LHCN-M2 (cell line): ENCODE measurements at places on chromosomes 16 and 17.

DNA sequence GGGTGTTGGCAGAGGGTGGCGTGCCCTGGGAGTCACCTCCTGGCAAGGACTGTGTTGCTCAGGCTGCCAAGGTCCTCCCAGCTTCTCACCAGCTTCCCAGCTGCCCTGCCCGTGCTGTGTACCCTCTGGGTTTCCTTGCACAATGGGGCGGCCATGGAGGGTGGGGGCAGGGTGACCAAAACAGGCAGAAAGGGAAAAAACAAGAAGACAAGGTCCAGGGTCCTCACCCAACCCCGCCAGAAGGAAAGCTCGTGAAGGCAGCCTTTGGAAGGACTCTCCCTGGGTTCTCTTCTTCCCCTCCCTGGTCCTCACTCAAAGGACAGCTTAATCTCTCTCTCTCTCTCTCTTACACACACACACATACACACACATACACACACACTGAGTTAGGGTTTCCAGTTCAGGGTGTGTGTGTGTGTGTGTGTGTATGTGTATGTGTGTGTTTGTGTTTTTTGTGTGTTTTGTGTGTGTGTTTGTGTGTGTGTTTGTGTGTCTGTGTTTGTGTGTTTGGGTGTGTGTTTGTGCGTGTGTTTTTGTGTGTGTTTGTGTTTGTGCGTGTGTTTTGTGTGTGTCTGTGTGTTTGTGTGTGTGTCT is 2.0 kb downstream of the SLC13A5 start:
- no peak for DNase-seq

DNA sequence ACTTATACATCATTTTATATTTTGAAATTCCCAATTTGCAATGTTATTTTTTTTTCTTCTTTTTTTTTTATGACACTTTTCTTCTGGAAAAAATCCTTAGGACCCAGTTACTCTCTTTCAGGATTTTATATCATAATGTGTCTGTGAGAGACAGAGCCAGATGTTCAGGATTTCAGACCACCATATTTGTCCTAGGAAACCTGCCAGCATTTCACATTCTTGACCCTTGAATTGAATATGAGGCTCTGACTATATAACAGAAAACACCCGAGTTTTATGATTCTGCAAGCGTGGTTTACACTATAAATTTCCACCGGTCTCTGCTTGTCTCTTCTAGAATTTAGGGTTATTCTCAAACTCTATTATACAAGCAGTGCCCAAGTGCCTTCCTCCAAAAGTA is 621.0 kb downstream of the WWOX start:
- DNase-seq, result peak; percentile 10

DNA sequence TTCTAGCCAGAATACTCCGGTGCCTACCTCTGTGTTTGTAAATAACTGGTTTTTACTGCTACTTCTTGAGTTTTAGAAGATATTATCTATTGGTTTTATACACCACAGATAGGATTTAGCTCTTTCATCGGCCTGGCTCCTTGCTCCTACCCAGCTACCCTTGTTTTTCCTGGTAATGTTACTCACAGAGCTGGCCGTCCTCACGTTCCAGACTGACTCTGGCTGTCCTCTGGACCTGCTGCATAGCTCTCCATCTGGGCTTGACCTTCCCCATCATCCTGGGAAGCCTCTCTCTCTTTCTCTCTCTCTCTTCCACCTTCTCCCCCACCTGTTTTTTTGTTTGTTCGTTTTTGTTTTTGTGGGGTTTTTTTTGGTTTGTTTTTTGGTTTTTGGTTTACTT is 51.5 kb downstream of the MPRIP start:
- DNase-seq, result no peak

GRCh38 chr16:10738231-10739077 is 5.2 kb upstream of the NUBP1 start:
- DNase-seq, result peak; percentile 89

- DNase-seq, result peak; percentile 77
Measured at GRCh38 chr16:66608241-66609138, 4.0 kb downstream of the CMTM3 start.

- DNase-seq, result no peak
Measured at GRCh38 chr16:59392911-59393310, 658.8 kb upstream of the GOT2 start.

GRCh38 chr16:69187446-69188235 is 677 bp downstream of the SNTB2 start:
- peak; percentile 50 for DNase-seq

DNA sequence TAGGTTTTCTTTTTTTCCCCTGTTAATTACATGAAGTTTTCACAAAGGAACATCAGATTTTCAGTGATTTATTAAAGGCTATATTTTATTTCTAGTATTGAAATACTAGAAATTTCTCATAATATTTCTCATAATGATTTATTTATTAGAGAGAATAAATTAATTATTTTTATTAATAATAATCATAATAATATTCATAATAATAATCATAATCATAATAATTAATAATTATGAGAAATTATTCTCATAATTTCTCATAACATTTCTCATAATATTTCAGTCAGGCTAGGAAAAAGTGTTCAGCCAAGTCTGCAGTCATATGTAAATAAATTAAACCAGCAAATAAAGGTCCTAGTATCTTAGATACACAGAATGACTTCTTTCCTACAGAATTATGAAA is 41.4 kb downstream of the CNTNAP4 start:
- no peak for DNase-seq

- DNase-seq, result no peak
Measured at GRCh38 chr17:72590882-72591281, 470.1 kb downstream of the SOX9 start.

DNA sequence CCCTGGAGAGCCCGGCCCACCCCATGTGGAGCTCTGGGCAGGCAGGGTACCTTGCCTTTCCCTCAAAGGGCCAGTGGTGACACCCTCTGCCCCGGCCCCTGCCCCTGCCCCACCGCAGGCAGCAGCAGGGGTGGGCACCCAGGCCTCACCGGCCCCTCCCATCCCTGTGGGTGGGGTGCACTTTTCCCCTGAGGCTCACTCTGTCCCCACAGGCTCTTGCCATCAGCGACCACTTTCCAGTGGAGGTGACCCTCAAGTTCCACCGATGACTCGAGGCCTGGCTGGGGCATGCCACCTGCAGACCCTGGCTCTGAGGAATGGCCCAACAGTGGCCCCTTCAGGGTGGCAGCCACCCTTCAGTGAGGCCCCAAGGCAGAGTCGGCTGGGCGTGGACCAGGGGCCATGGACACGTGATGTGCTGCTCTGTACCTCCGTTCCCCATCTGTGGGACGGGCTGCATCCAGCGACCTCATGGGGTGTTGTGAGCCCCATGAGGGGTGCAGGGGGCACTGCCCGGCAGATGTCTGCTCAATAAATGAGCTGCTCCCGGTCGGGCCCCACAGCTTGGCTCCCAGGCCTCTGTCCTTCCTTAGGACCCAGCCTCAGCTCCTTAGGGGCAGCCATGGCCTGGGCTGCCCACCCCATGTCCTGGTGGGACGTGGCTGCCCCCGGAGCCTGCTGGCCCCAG is 2.0 kb downstream of the DNASE1L2 start:
- no peak for DNase-seq

DNA sequence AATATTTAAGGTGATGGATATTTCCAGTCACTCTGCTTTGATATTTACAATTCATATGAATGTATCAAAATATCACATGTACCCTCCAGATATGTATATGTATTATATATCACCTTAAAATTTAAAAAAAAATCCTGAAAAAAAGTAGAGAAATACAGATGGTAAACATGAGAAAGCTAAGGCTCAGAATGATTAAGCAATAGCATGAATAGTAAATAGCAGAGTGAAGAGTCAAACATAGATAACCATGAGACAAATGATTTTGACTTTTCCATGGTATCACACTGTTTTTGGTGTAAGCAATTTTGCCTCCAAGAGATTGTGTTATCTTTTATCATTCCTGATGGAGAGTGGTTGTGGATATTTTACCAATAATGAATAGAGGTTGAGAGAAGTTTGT is 868.8 kb downstream of the CDH11 start:
- no peak for DNase-seq

DNA sequence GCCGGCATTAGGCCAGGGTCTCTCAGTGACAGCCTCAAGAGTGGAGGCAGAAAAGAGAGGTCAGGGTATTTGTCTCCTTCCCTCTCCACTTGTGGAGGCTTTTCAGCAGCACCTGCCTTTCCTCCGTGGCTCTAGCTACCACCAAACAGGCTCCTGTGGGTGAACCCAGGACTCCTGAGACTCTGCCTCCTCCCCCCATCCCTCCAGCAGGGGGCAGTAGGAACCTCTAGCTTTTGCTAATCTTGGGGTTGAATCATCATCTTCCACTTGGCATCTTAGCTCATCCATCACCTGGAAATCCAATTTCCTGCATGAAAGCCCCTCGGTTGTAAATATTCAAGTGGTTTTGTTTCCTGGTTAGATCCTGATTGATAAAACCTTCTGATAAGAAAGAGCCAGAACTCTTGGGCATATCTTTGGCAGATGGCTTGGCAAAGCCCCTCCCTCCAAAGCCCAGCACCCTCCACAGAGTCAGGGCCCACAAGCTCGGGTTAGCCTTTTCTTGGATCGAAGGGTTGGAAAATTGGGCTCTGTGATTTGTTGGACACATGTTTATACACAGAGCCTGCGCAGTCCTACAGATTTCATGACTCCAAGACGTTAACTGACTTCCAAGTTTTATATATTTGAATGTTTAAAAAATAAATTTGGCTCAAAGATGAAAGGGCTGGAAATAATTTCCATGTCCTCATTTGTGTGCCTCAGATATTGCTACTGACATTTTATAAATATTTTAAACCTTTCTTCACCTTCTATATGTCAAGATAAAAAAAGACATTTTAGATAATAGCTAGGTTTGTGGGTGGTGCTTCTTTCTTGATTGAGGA is 322.1 kb downstream of the MAP2K4 start:
- DNase-seq, result no peak

GRCh38 chr17:5481451-5481850 is 4.5 kb downstream of the DERL2 start:
- no peak for DNase-seq

- no peak for DNase-seq
Measured at GRCh38 chr17:72913142-72913682, 179.3 kb downstream of the SLC39A11 start.

- no peak for DNase-seq
Measured at GRCh38 chr16:67163164-67163998, 1.2 kb upstream of the HSF4 start.

GRCh38 chr17:29597361-29598172 is 4.6 kb downstream of the ANKRD13B start:
- DNase-seq, result no peak

DNA sequence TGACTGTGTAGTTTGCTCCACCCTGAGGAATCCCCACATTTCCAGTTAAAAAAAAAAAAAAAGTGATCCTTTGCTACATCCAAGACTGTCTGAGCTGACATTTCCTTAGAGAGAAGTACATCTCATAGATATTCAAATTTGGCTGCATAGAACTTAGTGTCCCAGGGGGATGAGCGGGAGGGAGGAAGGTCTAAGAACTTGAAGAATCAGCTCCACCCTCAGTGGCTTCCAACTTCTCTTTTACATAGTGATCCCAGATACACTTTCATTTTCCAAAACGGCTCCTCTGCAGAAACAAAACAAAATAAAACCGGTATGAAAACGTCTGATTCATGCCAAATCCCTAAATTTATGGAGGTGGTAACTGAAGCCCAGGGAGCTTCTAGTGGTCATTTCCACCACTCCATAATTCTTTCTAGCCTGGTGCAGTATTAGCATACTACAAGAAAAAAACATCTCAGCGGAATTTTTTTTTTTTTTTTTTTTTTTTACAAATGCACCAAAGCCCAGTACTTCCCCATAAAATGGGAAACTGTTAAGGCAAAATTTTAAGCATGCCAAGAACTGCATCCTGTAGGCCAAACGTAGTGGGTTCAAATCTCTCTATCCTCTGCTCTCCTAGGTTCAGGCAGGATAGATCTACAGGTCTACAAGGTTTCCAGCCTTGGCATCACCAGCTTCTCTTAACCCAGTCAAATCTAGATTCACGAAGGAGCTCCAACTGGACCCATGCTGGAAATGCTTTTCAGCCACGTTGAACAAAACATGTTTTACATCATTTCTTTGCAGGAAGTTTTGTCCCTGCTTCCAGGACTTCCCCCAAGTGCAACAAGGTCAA is 29.3 kb downstream of the MAF start:
- peak; percentile 3 for DNase-seq

GRCh38 chr16:48591976-48592375 is 18.0 kb downstream of the N4BP1 start:
- no peak for DNase-seq
